ENCODE measurements at places on chromosomes 3 and 15. TPM values are rescaled to one million over a fixed set of nuclear protein-coding genes. Genes with fewer than 3 reads are reported as not detected.

DNA sequence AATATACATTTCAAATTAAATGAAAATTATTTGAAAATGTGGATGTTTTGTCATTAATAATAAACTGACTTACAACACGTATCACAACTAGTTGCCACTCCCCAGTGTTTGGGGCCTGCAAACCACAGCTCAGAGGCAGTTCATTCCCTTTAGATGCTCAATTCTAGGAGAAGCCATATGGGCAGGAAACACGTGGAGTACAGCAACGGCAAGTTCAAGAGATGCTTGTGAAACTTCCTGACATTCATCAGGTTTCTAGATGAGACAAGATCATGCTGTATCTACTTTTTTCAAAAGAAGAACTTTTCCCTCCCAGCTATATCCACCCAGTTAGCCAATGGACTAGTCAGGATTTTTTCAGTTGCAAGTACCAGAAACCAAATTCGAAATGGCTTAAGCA lies 17.6 kb upstream of the PLA2G4D start:
- DNase-seq = no peak

- DNase-seq = peak; percentile 16
Measured at GRCh38 chr15:65579762-65580161, 31.2 kb downstream of the INTS14 start.

DNA sequence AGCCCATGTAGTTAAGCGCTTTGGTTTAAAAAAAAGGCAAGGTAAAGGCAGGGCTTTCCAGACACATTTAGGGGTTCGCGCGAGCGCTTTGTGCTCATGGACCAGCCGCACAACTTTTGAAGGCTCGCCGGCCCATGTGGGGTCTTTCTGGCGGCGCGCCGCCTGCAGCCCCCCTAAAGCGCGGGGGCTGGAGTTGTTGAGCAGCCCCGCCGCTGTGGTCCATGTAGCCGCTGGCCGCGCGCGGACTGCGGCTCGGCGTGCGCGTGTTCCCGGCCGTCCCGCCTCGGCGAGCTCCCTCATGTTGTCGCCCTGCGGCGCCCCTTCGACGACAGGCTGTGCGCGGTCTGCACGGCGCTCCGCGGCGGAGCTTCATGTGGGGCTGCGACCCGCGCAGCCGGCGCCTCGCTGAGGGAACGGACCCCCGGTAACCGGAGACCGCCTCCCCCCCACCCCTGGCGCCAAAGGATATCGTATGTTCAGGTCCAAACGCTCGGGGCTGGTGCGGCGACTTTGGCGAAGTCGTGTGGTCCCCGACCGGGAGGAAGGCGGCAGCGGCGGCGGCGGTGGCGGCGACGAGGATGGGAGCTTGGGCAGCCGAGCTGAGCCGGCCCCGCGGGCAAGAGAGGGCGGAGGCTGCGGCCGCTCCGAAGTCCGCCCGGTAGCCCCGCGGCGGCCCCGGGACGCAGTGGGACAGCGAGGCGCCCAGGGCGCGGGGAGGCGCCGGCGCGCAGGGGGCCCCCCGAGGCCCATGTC lies 927 bp downstream of the SMAD6 start:
- DNase-seq = peak; percentile 17

CHRNA5 gene
- total RNA-seq = 14.7 TPM

GOLGA6A gene
- not detected for total RNA-seq

DNA sequence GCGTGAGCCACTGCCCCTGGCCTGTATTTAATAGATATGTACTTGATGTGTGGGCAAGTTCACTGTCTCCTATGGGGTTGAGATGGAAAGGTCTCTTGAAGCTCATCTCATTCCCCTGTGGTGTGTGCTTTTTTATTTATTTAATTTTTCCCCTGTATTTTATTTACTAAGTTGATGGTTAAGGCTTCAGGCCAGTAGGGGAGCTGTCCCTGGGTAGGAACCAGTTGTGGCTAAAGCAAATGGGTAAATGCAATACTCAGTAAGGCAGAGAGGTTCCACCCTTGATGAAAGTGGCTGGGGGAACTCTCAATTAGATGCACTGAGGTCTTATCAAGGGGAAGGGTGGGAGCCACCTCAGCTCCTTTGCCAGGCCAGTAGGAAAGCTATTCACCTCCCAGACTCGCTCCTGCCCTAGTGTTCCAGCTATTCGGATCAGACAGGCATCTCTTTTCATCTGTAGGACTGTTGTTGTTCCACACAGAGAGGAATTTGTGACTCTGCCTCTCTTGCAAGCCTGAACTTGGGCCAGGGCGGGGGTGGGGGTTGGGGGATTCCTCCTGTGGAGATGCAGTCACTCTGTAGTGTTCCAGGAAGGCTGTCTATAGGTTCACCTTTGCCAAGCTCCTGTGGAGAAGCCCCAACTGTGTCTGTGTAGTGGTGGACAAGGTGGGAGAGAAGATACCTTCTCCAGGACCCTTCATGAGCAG lies 26.1 kb downstream of the PCCB start:
- no peak for DNase-seq

- DNase-seq = no peak
Measured at GRCh38 chr3:90054311-90054710, 946.9 kb downstream of the EPHA3 start.

All from M059J (cell line).